CD8-positive, alpha-beta T cell (primary cell): ENCODE measurements at places on chromosomes 5 and 9.

- DNase-seq = no peak
Observed at GRCh38 chr5:179733772-179734126, 1.1 kb downstream of the MAML1 start.

DNA sequence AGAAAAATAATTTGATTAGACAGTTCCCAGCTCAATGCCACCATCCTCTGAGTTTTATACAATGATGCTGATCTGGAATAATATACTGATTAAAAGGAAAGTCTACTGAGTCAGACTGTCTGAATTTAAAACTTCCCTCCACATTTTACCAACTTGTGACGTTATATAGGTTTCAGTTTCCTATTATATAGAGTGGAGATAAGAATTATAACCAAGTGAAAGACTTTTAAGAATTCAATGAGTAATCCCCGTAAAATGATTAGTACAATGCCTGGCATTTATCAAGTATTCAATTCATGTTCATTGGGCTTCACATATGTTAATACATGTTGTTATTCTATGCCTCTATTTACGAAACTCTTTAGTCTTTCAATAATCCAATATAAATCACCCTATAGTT is 166.0 kb downstream of the CDH9 start:
- DNase-seq = no peak

GRCh38 chr5:177475563-177476427 is 2.4 kb upstream of the DBN1 start:
- no peak for DNase-seq

- no peak for DNase-seq
Observed at GRCh38 chr9:35891646-35892045, 14.4 kb upstream of the HRCT1 start.

GRCh38 chr9:84617411-84618029 is 52.0 kb upstream of the NTRK2 start:
- DNase-seq = no peak

GRCh38 chr5:171595401-171595800 is 176.0 kb downstream of the FGF18 start:
- DNase-seq = no peak

GRCh38 chr9:133269537-133270362 is 5.3 kb downstream of the ABO start:
- no peak for DNase-seq

GRCh38 chr5:9852671-9853070 is 222.5 kb upstream of the TAS2R1 start:
- no peak for DNase-seq

DNA sequence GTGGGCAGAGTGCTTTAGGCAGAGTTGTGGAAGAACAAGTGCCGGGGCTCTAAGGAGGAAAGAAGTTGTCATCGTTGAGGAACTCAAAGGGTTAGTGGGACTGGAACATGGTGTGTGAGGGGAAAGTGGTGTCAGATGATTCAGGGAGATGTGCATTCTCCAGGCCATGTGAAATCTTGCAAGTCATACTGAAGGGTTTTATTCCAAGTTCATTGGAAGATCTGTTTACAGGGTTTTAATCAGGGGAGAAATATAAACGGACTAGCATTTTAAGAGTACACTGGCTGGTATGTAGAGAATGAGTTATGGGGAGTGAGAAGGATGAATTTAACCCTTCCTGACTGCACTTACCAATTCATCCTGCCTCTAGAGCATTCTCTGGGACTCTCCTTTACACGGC is 49.3 kb downstream of the NR2F1 start:
- no peak for DNase-seq

GRCh38 chr5:132493821-132494220 is 3.2 kb upstream of the IRF1 start:
- DNase-seq = no peak

DNA sequence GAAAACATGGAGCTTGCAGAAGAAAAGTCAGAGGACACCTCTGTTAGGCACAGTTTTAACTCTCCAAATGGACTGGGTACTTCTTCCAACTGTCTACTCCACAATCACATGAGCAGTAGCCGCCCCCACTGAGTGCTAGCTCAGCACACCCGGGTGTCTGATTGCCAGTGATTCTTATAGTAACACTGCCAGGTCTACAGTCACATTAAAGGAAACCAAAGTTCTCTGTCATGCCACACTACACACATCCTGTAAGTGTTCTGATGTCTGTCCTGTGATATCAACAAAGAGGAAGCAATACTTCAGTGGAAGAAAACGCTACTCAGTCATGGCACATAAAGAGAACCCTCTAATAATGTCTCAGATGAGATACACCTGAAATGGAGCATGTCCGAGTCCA is at the start of gene HAVCR2:
Gene HAVCR2 (minus strand): TSS at position 69 of the 400 bp plus-strand sequence. CDS start 61 bp downstream, at position 8.
- peak; percentile 24 for DNase-seq

GRCh38 chr9:110911659-110912418 is 126.4 kb downstream of the LPAR1 start:
- no peak for DNase-seq

GRCh38 chr9:130128733-130129431 is 43.3 kb upstream of the NCS1 start:
- peak; percentile 74 for DNase-seq

DNA sequence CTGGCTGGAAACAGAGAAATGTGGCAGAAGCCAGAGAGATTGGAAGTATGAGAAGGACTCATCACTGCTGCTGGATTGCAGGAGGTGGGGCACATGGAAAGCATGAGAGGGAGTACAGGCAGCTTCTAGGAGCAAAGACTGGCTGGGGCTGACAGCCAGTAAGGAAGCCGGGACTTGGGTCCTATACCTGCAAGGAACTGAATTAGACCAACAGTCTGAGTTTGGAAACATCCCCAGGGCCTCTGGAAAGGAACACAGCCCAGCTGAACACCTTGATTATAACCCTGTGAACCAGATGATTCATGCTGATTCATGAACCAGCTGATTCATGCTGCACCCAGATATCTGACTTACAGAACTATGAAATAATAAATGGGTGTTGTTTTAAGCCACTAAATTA is 93.4 kb downstream of the OSTF1 start:
- no peak for DNase-seq

GRCh38 chr5:178468196-178468685 is 122.0 kb downstream of the COL23A1 start:
- no peak for DNase-seq

GRCh38 chr5:144429405-144429804 is 258.7 kb downstream of the KCTD16 start:
- DNase-seq = no peak

- DNase-seq = no peak
Observed at GRCh38 chr5:114839360-114839759, 330.3 kb downstream of the TRIM36 start.

DNA sequence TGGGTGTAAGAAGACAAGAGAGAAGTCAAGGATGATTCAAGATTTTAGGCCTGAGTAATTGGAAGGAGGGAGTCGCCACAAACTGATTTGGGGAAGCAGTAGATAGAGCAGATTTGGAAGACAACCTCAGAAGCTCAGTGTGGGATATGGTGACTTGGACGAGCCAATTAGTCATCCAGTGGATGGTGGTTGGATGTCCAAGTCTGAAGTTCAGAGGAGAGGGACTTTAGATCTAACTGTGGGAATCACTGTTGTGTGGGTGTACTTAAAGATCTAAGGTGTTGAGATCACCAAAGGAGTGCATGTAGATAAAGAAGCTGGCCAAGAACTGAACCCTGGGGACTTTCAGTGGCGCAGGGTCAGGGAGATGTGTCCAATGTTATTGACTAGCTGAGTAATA is 2.2 kb downstream of the IDNK start:
- DNase-seq = no peak

GRCh38 chr9:77756449-77756848 is 108.3 kb upstream of the GNA14 start:
- no peak for DNase-seq

DNA sequence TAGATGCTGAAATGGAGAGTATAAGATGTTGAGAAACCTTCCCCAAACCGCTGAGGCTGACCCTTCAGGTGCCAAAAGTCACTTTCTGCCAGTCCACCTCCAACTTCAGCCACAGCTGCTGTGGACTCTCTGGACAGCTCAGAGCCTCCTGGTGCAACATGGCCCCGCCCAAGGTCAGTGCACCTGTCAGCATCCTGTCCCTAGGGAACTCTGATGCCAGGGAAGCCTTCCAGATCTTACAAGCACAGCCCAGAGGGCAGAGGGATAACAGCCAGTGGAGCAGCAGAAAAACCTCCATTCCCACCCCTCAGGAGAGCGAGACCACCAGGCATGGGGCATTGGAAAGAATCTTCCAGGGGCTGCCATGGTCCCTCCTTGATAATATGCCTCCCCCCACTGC is 10.5 kb upstream of the PTGES2 start:
- DNase-seq = no peak

GRCh38 chr9:128921881-128922763 is 1.3 kb downstream of the PHYHD1 start:
- DNase-seq = no peak

DNA sequence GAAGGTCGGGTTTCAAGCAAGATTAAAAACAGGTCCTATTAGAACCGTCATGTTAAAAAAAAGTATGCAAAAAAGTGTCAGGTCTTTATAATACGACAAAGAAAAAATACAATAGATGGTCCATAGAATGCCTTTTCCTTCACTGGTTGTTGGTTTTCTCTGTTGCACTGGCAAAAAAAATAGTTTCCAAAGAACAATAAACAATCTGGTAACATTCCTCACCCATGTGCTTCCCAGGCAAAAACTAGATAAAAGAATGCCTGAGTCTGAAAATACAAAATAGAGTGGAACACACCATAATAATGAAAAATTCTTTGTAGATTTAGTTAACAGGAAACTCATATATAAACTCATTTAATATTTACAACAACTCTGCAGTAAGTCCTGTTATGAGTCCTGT is 590.0 kb upstream of the DMAC1 start:
- no peak for DNase-seq

DNA sequence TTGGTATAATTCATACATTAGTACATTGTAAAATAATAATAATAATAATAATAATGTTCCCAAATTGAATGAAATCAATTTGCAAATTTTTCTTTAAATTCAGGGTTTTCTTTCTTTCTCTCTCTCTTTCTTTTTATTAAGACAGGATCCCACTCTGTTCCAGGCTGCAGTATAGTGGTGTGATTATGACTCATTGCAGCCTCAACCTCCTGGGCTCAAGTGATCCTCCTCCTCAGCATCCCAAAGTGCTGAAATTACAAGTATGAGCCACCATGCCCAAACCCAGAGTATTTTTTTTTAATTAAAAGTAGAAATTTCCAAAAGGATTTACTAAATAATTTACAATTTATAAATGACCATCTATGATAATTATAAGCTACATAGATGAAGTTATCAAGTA is 117.7 kb downstream of the HOMER1 start:
- DNase-seq = no peak
